ENCODE measurements at places on chromosomes 6 and 20.

DNA sequence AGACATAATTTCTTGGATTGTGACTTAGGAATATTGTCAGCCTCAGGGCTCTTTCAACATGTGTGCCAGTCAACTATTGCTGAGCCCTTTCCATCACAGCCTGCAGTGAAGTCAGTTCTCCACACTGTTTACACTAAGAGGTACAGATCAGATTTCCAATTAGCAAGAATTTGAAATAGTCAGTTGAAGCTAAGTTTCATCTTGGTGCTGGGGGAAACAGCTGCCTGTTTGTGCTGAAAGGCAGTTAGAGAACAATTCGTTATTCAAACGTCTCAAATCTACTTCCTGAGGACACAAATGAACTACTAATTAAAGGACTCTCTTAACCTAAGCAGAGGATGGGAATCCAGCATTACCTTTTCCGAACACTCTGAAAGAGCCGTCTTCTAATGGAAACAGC lies 25.9 kb downstream of the ADGRF1 start:
- no peak for DNase-seq

GRCh38 chr6:138557147-138557546 lies 57.9 kb upstream of the NHSL1 start:
- DNase-seq, result no peak

- DNase-seq, result peak; percentile 20
Observed at GRCh38 chr20:21129861-21130260, 4.0 kb downstream of the KIZ start.

- no peak for DNase-seq
Observed at GRCh38 chr6:113828984-113829695, 28.0 kb upstream of the MARCKS start.

DNA sequence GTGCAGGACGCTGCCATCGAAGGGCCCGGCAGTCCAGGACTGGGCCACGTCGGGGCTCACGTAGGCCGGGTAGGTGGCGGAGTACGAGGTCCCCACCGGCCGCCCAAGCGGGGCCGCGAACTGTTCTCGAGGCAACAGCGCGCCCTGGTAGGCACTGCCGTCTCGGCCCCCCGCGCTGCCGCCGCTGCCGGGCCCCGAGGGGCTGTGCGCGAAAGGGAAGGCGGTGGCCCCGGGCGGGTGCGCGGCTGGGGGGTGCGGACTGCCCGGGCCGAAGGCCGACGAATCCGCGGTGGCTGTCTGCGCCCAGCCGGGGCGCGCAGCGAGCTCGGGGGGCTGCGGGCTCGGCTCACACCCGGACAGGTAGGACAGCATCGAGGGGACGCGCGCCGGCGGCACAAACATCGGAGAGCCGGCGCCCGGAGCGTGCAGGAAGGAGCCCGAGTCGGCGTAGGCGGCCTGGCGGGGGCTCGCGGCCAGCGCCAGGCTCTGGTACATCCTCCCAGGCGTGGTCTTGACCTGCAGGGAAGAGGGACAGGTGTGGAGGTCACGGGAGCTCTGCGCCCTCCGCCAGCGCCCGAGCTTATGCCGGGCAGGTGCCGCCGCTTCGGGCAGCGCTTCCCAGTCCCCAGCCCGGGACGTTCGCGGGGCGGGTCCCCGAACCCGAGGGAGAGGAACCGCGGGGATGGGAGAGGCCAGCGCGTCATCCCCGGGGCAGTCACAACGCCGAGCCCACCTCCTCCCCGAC lies 596 bp downstream of the GATA5 start:
- DNase-seq, result no peak

DNA sequence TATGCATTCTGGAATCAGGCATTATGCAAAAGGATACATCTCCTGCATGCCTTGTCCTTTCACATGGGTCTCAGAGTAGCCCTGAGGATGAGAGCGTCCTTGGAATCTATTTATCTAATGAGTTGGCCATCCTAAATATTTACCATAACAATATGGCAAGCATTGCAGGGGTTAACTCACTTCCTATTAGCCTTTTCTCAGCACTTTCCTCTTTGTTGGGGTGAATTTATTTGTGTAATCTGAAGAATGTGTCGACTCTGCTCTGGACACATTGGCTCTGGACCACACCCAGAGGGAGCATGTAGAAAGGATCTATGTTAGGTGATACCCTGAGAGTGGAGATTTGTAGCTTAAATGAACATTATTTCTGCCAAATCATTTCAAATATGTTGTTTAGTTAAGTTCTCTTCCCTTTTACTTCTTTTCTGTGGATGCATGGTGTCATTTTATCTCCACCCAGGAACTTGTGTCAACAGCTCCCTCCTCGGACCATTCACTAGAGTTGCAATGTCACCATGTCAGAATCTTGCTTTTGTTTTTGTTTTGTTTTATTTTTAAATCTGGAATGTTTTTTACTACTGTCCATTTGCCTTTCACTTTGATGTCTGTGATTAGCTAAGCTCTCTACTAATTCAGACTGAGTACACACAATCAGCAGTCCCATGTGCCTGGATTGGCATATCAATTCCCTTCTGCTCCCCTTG lies 757.0 kb upstream of the MMS22L start:
- peak; percentile 0 for DNase-seq

GRCh38 chr6:70684794-70685493 lies 17.3 kb downstream of the SMAP1 start:
- DNase-seq, result no peak

GRCh38 chr6:27966816-27967426 lies 9.9 kb downstream of the OR2B6 start:
- no peak for DNase-seq

- DNase-seq, result no peak
Observed at GRCh38 chr6:109790131-109790530, 99.0 kb downstream of the FIG4 start.

GRCh38 chr6:158020811-158021210 lies 39.1 kb downstream of the SYNJ2 start:
- no peak for DNase-seq

GRCh38 chr6:118353564-118353963 lies 194.5 kb upstream of the PLN start:
- DNase-seq, result no peak

- no peak for DNase-seq
Observed at GRCh38 chr6:10384610-10385523, 30.0 kb downstream of the TFAP2A start.

GRCh38 chr6:34248727-34249468 lies at the start of gene SMIM29:
Gene SMIM29, minus strand, starts transcription at chr6:34249006. Its CDS starts 1,215 bp downstream, at chr6:34247791.
- DNase-seq, result peak; percentile 90

DNA sequence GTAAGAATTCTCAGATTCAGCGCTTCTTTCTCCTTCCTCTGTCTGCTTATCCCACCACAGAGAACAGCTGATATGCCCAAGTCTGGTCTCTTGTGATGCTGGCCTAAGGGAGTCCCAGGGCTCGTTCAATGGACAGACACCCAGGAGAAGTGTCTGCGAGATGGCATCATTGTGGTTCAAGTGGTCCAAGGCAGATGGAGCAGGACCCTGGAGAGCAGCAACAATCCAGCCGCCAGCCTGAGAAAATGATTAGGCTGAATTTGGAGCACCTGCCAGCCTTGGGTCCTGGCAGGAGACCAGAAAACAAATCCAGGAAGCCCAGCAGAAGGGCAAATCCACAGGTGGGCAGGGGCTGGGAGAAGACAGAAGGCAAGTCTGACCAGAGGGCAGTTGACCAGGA lies 145.8 kb downstream of the PTPRT start:
- DNase-seq, result no peak

DNA sequence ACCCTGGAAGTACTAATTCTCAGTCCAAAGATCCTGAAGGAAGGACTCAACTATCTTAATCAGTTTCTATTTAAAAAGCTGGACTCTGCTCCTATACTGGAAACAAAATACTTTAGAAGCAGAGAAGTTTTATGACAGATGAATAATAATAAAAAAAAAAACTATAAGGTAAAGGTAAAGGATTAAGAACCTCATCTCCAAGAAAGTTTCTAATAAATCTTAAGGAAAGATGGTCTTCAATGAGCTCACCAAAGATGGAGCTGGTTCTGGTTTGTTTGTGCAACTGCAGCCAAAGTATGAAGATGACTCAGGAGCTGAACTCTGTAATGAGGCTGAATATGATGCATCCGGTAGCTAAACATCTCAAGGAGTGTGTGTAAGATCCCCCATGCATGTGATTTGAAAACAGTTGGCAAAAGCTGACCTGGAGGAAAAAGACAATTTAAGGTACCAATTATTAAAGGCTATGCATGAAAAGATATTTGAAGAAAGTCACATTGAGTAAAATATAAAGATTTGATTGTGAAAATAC lies 25.2 kb downstream of the MED23 start:
- no peak for DNase-seq

- no peak for DNase-seq
Observed at GRCh38 chr20:13487202-13487601, 151.5 kb downstream of the TASP1 start.

- no peak for DNase-seq
Observed at GRCh38 chr6:150324044-150324443, 44.8 kb upstream of the IYD start.

GRCh38 chr20:58571356-58571692 lies 56.1 kb upstream of the APCDD1L start:
- no peak for DNase-seq

- no peak for DNase-seq
Observed at GRCh38 chr20:14489544-14489943, 152.1 kb upstream of the FLRT3 start.
